ENCODE measurements at places on chromosomes 2 and 18.

DNA sequence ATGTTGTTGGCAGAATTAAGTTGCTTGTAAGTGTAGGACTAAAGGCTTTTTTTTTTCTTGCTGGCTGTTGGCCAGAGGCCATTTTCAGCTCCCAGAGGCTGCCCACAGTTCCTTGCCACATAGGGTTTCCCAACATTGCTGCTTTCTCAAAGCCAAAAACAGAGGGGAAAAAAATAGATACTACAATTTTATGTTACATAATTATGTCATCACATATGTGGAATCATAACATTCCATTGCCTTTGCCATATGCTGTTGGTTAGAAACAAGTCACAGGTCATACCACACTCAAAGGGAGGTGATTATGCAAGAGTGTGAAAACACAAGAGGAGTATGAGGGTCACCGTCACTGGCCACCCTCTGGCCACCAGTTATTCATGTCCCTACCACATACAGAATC, 154.5 kb downstream of the RTN4 start:
- DNase-seq = no peak

DNA sequence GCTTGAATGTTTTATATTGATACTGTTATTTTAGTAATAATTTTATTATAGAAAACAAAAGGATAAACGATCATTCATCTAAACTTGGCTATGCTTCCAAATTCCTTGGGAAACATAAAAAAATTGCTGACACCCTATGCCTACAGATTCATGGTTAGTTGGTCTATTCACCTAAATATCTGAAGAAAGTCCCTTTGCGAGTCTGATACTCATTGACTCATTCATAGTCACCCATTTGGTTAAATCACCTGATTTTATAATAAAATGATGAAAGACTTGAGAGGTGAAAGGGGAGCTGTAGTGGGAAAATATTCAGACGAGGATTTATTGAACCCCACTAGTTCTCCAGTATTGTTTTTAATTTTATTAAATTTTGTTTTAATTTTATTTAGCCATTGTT, 112.0 kb downstream of the PTPN4 start:
- DNase-seq = no peak

DNA sequence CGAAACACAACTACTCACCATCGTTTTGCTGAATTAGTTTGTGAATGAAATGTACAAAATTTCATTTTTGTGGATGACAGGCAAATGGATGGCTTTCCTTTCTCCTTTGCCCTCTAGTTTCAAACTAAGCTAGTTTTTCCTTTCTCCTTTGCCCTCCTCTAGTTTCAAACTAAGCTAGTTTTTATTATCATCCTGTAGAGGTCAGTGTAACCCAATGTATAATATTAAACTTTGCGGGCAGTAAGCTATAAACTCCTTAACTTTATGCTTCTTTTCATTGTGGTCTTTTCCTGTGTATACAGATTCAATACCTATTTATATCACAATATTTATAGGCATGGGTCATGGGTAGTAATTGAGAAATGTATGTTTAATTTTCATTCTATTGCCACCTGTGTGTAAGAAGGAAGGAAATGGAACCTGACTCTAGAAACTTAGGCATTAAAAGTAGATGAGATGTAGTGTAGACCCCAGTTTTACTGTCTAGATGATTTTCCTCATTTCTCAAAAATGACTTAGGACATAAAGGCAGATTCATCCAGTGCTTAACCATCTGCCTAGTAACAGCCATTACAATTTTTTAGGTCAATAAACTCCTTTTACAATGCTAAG, 58.1 kb downstream of the MAP3K19 start:
- DNase-seq = peak; percentile 17

- DNase-seq = peak; percentile 71
Measured at GRCh38 chr2:51105811-51106210, 73.9 kb upstream of the NRXN1 start.

GRCh38 chr2:1544478-1545069, 131.3 kb downstream of the TPO start:
- DNase-seq = no peak

DNA sequence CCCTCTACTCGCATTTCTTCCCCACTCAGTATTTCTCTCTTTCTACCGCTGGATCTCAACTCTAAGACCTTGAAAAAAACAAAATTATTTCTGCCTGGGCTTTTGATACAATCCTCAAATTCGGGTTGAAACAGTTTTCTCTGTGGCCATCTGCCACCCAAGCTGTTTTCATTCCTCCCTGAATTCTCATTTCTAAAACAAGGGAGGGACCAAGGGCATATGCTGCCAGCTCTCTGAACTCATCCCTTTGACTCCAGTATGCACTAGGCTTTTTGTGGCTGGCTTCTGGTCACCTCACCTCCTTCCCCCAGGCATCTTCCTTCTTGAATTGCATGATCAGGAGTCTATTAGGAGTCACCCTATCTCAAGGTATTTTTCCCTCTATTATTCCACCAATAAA, 49.5 kb downstream of the CCDC148 start:
- DNase-seq = no peak

- no peak for DNase-seq
Measured at GRCh38 chr2:120779781-120780283, 44.2 kb downstream of the GLI2 start.

GRCh38 chr18:26764586-26764985, 100.9 kb downstream of the AQP4 start:
- DNase-seq = no peak

DNA sequence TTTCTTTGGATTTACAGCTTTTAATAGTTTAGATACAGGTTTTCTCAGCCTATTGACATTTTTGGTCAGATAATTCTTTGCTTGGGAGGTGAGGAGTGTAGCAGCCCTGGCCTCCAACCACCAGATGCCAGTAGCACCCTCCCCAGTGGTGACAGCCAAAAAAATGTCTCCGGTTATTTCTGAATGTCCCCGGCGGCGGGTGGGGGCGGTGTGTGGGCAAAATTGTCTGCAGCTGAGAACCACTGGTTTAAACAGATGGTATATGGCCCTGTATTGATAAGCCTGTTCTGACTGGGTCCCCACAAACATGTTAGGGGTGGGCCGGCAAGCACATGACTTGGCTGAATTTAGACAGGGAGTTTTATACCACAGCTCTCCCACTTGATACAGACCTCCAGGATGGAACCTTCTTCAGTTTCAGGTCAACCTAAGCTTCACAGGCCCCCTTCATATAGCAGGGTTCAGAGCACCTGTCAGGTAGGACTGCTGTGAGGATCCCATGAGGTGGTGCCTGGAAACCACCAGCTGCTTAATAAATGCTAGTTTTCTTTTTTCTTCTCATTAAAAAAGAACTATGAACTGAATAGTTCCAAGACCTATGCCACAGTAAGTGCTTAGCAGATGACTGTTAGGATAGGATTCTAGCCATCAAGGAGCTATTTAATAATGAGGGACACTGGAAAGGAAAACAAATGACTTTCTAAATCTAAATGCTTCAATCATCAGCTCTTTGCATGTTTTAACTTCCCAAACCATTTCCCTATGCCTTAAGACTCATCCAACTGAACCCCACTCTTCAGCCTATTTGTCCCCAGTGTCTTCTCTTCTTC, 18.1 kb downstream of the LPIN2 start:
- DNase-seq = no peak

GRCh38 chr2:75431763-75432162, 129.0 kb downstream of the EVA1A start:
- no peak for DNase-seq

GRCh38 chr18:77062518-77063003, 70.0 kb downstream of the MBP start:
- DNase-seq = no peak

DNA sequence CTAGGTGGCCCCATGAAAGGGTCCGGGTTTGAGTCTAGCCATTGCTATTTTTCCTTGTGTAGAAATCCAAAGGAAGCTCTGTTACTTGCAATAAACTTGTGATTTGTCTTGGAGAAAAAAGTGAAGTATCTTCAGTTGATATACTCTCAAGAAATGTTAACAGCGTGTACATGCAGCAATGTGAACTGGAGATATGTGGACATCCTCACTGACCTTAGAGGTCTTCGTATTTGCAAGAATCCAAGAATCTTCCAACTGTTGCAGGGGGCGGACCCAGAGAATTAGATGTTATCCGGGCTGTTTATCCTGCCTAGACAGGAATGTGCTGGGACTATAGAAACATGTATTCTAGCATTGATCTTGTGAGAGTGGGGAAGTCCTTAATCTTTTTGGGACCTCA, 187.6 kb downstream of the KCNS3 start:
- DNase-seq = no peak

- no peak for DNase-seq
Measured at GRCh38 chr2:2641541-2642410, 310.7 kb upstream of the MYT1L start.

- no peak for DNase-seq
Measured at GRCh38 chr2:147681093-147681492, 163.7 kb upstream of the ACVR2A start.

- DNase-seq = no peak
Measured at GRCh38 chr18:53191634-53192033, 851.6 kb downstream of the DCC start.

DNA sequence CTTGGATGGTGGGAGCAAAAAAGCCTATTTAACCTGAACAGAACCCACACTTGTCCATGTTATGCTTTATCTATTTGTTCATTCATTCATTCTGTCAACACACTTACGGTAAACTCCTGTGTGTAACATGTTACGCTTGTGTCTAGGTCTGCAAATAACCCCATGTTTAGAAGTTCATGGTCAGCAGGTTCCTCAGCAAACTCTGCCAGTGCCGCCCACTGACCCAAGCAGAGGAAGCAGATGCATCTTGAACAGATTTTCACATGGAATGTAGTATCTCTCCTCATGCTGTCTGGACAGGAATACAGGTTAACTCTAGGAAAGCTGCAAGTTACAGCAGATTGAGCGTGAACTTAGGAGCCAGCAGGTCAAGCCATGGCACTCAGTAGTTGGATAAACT, 213.7 kb upstream of the COPS8 start:
- DNase-seq = no peak

- no peak for DNase-seq
Measured at GRCh38 chr18:67568166-67568565, 51.6 kb upstream of the DSEL start.

DNA sequence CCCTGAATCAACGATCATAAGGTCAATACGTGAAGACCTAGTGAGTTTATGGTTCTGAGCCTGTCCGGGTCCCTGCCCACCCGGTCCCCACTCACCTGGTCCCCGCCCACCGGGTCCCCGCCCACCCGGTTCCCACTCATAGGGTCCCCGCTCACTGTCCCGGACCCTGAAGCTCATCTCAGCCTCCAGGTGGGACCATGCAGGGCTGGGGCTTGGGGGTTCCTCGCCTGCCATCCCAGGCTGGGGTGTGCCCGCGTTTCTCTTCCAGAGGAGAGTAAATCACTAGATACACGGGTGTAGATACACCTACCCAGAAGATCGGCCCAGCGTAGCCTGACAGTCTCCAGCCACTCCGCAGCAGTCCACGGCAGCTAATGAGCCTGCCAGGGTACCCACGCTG, 131.5 kb downstream of the MBP start:
- DNase-seq = no peak

GRCh38 chr2:237435844-237436587, 22.1 kb upstream of the COL6A3 start:
- peak; percentile 89 for DNase-seq

GRCh38 chr18:66662632-66663031, 58.7 kb upstream of the CDH19 start:
- no peak for DNase-seq

DNA sequence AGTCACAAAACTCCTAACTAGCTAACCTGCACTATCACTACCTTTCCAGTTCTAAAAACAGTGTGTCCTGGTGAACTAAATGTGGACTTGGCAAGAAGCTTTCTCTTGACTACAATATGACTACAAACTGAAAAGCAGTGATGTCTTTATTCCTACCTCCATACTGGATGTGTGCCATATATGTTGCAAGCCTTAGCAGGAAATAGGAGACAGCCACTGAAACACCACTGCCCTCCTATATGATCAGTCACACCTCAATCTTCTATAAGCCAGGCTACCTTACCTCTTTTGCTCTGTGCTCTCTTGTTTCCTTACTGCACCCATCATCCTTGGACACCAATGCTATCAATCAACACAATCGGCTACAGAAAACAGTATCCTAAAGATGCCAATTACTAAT, 34.1 kb downstream of the SS18 start:
- DNase-seq = no peak

DNA sequence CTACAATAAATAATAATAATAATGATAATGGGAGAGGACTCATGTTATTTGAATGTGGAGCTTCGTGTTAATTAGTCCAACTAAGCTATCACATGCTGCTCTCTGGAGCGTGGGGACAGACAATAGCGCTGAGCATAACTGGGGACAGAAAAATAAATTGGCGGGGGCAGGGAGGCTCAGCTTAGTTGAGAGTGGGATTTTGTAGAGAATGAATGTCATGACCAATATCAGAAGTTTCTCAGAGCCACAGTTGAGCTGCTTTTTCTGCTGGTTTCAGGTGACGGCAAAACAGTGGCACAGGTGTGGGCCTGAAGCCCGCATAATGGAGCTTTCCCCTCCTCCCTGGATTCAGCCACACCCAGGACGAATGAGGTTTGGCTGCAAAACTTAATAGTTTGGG, 111.1 kb upstream of the CAB39 start:
- DNase-seq = no peak

GRCh38 chr2:121771976-121772742, 16.7 kb downstream of the TSN start:
- DNase-seq = no peak

- DNase-seq = no peak
Measured at GRCh38 chr2:177058747-177059146, 153.8 kb upstream of the HNRNPA3 start.

GRCh38 chr18:68667121-68667520, 47.8 kb downstream of the TMX3 start:
- DNase-seq = peak; percentile 25

DNA sequence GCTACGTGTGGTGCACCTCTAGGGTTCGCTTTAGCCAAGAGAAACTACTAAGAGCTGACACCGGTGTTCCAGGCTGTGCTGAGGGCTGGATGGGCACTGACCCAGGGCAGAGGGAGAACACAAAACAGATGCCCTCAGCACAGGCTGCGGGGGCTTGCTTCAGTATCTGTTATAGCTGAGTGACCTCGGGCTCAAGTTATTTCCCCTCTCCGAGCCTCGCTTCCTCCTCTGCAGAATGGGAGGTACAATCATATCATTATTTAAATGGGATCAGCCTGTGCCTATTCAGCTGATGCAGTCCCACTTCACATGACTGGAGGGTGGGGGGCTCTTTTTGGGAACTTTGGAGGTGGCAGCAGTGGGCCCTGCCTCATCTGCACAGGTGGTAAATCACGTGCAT, 156.1 kb upstream of the APCDD1 start:
- DNase-seq = no peak
